Bone marrow (tissue), 2 donors: ENCODE measurements at places on chromosomes 12 and 14.

- DNase-seq: peak; percentile 90
Measured at GRCh38 chr14:91315844-91316267, 71.4 kb upstream of the GPR68 start.

GRCh38 chr14:33918256-33918655 is 32.6 kb downstream of the EGLN3 start:
- DNase-seq: no peak

- DNase-seq: no peak
Measured at GRCh38 chr12:56541631-56542030, 20.0 kb downstream of the RBMS2 start.

- DNase-seq: no peak
Measured at GRCh38 chr12:9897535-9897934, 16.2 kb downstream of the KLRF2 start.

GRCh38 chr12:4621511-4621910 is 27.3 kb downstream of the AKAP3 start:
- DNase-seq: no peak

GRCh38 chr12:93974252-93974651 is 174.1 kb upstream of the PLXNC1 start:
- DNase-seq: no peak

DNA sequence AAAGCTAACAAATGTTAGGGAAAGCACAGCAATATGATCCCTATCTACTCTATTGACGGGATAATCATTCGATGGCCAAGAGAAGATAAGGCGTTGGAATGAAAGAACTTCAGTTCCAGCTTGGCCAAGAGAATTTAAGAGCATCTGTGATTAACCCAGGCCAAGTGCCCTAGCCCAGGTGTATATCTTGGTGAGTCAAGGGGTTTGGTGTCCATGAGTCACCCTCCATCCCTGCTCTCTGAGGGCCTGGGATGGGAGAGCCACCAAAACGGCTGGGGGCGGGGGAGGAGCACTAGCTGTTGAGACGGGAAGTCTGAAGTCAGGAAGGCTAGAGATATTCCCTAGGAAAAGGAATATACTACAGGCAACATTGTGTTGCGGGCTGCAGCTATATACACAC is 13.0 kb downstream of the TBPL2 start:
- DNase-seq: no peak

- no peak for DNase-seq
Measured at GRCh38 chr14:76833011-76833410, 6.8 kb downstream of the LRRC74A start.

GRCh38 chr14:54814076-54814475 is 88.5 kb downstream of the GCH1 start:
- no peak for DNase-seq

GRCh38 chr12:38328306-38328895 is 11.8 kb downstream of the ALG10B start:
- no peak for DNase-seq

DNA sequence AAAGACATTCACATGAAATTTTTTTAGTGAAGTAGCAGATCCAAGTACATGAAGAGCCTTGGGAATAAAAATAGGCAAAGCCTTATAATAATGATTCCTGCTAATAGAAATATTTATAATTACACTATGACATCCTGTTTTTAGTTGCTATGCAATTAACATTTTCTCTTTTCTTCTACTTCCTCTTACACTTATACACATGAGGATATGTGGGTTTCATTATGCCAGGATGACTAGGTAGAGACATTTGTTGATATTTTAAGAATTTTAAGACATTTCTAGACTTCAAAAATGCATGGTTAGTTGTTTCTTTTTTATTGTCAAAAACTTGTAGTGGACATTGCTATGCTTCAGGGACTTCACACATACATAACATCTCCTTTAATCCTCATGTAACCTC is 326.8 kb downstream of the SYT1 start:
- no peak for DNase-seq

DNA sequence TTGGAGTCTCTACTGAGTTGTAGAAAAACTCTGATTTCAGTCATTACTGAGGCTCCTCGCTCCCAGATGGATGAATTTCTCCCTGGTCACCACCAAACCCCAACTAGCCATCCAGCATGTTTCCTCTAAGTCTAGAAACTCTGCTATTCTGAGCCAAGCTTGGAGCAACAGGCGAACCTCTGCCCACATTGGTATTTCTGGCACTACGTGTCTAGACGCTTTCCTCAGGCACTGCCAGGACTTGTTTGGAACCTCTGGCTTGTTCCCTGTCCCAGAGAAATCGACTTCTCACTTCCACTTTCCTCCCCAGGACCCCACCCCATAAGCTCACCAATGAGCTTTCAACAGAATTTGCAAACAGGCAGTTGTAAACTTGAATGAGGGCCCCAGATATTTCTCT is 27.6 kb downstream of the WSCD2 start:
- DNase-seq: no peak

GRCh38 chr12:54051874-54052437 is 1.7 kb upstream of the HOXC4 start:
- no peak for DNase-seq

- DNase-seq: no peak
Measured at GRCh38 chr14:69263364-69263763, 3.4 kb downstream of the GALNT16 start.

DNA sequence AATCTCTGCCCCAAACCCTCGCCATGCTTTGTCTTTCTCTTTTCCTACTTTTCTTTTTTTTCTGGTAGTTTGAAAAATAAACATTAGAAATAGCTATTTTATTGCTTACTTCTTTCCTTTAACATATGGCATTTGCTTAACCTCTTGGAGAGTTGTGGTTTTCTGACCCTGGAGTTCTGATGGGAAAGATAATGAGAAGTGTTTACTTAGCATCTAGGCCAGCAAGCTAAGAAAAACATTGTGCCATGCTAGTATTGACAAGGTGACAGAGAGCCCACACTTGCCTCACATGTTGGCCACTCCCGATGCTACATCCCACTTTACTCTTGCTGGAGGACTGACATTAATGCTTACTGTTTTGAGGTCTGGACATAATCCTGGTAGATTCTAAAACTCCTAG is 886.2 kb downstream of the DIO2 start:
- DNase-seq: no peak
